ENCODE measurements at places on chromosomes 3 and 15. TPM values are rescaled to one million over a fixed set of nuclear protein-coding genes. Genes with fewer than 3 reads are reported as not detected.
A peak's percentile ranks its signal among the peaks of the same experiment; 100 is the strongest.

NOX5 gene
- not detected for total RNA-seq

GRCh38 chr3:160265088-160265487, 39.9 kb downstream of the C3orf80 start:
- no peak for DNase-seq

DNA sequence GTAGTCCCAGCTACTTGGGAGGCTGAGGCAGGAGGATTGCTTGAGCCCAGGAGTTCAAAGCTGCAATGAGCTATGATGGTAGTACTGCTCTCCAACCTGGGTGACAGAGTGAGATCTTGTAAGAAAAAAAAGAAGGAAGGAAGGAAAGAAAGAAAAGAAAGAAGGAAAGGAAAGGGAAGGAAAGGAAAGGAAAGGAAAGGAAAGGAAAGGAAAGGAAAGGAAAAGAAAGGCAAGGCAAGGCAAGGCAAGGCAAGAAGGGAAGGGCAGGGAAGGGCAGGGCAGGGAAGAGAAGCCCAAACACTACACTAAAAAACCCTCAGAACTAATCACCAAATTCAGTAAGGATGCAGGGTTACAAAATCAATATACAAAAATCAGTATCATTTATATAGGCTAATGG, 341.6 kb downstream of the ERC2 start:
- DNase-seq: no peak

AAGAB gene
- total RNA-seq: 12.1 TPM

DNA sequence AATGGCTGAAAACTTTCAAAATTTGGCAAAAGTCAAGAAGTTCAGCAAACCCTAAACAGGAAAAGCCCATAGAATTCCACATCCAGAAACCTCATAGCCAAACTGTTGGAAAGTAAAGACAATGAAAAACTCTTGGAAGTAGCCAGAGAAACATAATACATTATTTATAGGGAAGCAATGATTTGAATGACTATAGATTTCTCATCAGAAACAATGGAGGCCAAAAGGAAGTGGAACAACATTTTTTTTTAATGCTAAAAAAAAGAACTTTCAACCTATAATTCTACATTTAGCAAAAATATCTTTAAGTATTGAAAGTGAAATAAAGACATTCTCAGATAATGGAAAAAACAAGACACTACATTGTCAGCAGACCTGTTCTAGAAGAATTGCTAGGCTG, 30.2 kb downstream of the ALPK3 start:
- no peak for DNase-seq

RBSN gene
- total RNA-seq: 12.3 TPM

ACKR4 gene
- 0.22 TPM for total RNA-seq

IQCH gene
- 0.91 TPM for total RNA-seq

ANKUB1 gene
- total RNA-seq: not detected

- DNase-seq: no peak
Observed at GRCh38 chr3:49248840-49249227, 28.2 kb downstream of the C3orf62 start.

POLQ gene
- 0.02 TPM for total RNA-seq

MAP6D1 gene
- 0.53 TPM for total RNA-seq

- no peak for DNase-seq
Observed at GRCh38 chr3:13785853-13786436, 93.9 kb downstream of the WNT7A start.

- DNase-seq: no peak
Observed at GRCh38 chr15:68339481-68339880, 61.9 kb downstream of the FEM1B start.

GRCh38 chr3:16697443-16698147, 92.4 kb upstream of the DAZL start:
- DNase-seq: no peak

GRCh38 chr3:119400466-119400865, 62.9 kb downstream of the TMEM39A start:
- DNase-seq: no peak

DNA sequence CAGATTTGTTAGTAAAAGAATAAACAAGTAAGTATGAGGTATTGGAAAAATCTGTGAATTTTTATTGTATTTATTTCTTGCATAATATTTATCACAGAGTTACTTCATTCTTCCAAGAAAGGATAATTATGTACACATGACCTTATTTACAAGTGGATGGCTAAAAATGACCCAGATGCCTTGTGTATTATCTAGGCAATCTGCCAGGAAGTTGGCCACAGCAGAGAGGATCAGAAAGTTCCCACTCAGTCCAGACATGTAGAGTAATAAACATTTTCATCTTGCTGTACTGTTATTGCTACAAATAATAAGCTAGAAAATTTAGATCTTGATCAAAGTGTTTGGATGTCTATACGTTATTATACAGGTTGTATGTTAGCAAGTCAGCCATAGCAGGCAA, 317.1 kb downstream of the EPHA6 start:
- DNase-seq: no peak

- peak; percentile 78 for DNase-seq
Observed at GRCh38 chr3:55486857-55487380, at the start of gene WNT5A. Gene WNT5A (minus strand): TSS chr3:55487306. CDS start chr3:55486985, 321 bp downstream.

DNA sequence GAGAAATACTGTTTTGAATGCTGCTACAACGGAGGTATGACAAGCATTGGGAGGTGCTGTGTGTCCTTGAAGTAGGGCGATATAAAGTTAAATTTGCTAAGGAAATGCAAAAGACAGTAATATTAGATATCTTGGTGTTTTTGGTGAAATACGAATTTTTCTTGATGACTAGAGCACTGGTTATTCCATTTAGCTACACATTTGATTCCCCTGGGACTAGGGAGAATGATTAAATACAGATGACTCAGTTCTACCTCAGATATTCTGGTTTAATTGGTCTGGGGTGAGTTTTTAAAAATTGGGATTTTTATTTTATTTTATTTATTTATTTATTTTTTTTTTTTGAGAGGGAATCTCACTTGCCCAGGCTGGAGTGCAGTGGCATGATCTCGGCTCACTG, 18.7 kb upstream of the GADL1 start:
- no peak for DNase-seq

DNA sequence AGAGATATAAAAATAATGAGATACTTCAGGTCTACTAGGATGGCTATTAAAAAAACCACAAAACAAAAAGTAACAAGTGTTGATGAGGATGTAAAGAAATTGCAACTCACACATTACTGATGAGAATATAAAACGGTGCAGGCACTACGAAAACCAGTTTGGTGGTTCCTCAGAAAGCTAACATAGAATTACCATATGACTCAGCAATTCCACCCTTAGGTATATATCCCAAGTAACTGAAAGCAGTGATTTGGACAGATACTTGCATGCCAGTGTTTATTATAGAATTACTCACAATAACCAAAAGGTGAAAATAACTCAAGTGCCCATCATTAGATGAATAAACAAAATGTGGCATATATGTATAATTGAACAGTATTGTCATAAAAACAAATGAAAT, 87.5 kb upstream of the MELTF start:
- no peak for DNase-seq

Data from right lobe of liver (tissue), 6 donors.